ENCODE measurements at places on chromosomes 1 and 21.

GRCh38 chr1:51344602-51345299 is 14.4 kb upstream of the TTC39A start:
- no peak for DNase-seq

GRCh38 chr21:42227909-42228708 is 9.2 kb downstream of the ABCG1 start:
- peak; percentile 82 for DNase-seq

- DNase-seq = no peak
Observed at GRCh38 chr1:152645146-152645545, 18.0 kb upstream of the LCE2D start.

DNA sequence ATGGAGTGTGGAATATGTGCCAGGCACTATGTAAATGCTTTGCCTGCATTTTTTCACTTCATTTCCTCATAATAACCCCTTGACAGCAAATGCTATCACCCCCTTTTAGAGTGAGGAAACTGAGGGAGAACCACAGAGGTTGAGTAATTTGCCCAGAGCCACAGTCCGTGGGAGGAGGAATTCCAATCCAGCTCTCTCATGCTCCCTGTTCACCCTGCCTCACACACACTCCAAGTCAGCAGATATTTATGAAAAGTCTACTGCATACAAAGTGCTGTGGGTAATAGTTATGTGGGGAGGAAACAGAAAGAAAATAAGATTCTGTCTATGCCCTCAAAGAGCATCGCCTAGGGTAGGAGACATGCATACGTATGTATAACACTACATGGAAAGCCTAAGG is 30.9 kb upstream of the RBM15 start:
- no peak for DNase-seq

GRCh38 chr1:177983482-177984135 is 13.8 kb upstream of the SEC16B start:
- DNase-seq = no peak
